ENCODE measurements at places on chromosomes 6 and 20. TPM values are rescaled to one million over a fixed set of nuclear protein-coding genes. Genes with fewer than 3 reads are reported as not detected.

- no peaks in the 10 kb centered on the region for H3K4me1 ChIP-seq
- no peak overlapping the region for H3K4me3 ChIP-seq
- H3K27me3 ChIP-seq = no peaks in the 10 kb centered on the region
- H3K36me3 ChIP-seq = no peaks in the 10 kb centered on the region
- no peak for DNase-seq
These were observed 581.8 kb upstream of the MMS22L start for GRCh38 chr6:97864826-97865225.

GRCh38 chr6:30497714-30498113 is 8.4 kb downstream of the HLA-E start:
- DNase-seq = no peak
- no peak overlapping the region for H3K4me3 ChIP-seq
- H3K4me1 ChIP-seq = peaks cover 35% of the 10 kb centered on the region

DNA sequence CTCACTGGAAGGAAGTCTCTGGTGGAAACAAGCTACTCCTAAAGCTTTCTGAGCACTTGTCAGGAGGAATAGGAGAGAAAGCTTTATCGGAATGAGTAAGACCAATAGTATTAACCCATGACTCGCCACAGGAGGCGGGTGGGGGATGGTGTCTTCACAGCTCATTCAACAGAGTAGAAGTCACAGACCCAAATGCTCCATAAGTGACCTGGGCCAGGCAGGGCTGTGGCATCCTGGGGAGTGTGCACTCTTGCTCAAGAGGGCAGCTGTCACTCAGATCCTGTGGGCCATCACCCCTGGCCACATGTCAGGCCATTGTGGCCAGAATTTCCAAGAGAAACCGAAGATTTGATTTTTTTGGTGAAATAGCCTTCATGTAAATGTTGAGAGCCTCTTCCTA is 116.0 kb downstream of the SYCP2 start:
- no peak for DNase-seq
- H3K36me3 ChIP-seq = no peaks in the 10 kb centered on the region
- no peak overlapping the region for H3K27ac ChIP-seq
- no peak overlapping the region for H3K4me3 ChIP-seq
- peaks cover 13% of the 10 kb centered on the region for H3K27me3 ChIP-seq
- H3K4me1 ChIP-seq = peaks cover 18% of the 10 kb centered on the region

GRCh38 chr6:45880676-45881075 is 135.0 kb downstream of the CLIC5 start:
- H3K36me3 ChIP-seq = no peaks in the 10 kb centered on the region
- H3K4me1 ChIP-seq = peaks cover 12% of the 10 kb centered on the region
- no peaks in the 10 kb centered on the region for H3K27me3 ChIP-seq
- DNase-seq = no peak
- H3K27ac ChIP-seq = peak overlapping the region; percentile 56

DNA sequence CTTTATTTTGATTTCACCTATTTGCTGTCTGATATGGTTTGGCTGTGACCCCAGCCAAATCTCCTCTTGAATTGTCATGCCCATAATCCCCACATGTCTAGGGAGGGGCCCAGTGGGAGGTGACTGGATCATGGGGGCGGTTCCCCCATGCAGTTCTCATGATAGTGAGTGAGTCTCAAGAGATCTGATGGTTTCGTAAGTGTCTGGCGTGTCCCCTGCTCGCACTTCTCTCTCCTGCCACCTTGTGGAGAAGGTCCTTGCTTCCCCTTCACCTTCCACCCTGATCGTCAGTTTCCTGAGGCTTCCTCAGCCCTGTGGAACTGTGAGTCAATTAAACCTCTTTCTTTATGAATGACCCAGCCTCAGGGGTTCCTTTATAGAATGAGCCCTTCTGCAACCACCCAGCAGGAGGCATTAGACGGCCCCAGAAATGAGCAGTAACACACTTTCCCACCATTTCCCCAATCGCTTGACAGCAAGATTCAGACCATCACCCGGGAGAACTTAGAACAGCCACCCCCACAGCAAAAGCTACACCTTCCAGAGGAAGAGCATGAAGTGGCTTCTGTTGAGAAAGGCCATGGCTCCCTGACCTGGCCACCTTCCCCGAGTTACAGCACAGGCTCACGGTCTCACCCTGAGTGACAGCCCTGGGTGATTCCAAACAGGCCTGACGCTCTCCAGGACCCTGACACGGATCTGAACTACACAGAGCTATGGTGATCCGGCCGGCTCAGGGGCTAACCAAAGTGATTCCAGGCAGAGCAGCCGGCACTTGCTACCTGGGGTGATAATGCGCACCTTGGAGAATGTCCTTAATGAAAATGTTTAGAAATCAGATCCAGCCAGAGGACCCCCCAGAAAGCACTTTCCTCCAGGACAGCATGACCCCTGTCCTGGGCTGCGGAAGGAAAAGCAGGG is 131.2 kb upstream of the CDH4 start:
- no peak for DNase-seq
- H3K36me3 ChIP-seq = no peaks in the 10 kb centered on the region
- H3K4me3 ChIP-seq = no peak overlapping the region

DNA sequence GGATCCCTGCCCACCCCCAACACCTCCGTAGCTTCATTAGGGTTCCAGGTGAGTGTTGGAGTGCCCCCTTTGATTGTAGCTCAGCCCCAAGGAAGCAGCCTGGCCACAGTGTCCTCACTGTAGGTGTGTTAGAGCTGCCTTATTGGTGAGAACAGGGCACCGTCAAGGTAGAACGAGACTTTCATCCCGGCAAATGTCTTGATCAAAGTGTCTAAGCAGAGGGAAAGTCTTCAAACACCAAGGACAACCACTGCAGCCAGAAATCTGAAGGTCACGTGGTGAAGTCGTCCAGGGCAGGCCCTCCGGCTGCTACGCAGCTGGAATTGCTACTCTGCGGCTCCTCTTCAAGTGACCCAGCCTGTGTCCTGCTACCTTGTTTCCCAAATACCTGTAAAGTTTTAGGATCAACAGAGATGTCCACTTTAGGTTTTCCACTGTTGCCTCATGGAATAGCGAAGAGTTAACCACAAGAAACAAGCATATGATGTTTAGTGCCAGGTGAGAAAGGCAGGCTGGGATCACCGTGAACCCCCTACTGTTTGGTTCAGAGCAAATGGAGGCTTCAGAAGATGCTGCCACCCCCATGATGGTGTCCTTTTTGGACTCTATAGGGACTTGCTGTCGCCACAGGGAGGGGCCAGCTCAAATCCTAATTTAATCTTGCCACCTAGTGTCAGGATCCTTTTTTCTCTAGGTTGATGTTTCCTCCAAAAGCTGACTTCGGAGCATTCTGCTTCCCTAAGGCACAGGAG is 1.7 kb upstream of the DLL1 start:
- H3K27me3 ChIP-seq = peaks cover 42% of the 10 kb centered on the region
- peak overlapping the region; percentile 76 for H3K4me3 ChIP-seq
- no peaks in the 10 kb centered on the region for H3K36me3 ChIP-seq
- peak overlapping the region; percentile 43 for H3K27ac ChIP-seq

- H3K4me3 ChIP-seq = peak overlapping the region; percentile 45
- no peaks in the 10 kb centered on the region for H3K27me3 ChIP-seq
- H3K36me3 ChIP-seq = no peaks in the 10 kb centered on the region
- DNase-seq = peak; percentile 12
- peaks cover 18% of the 10 kb centered on the region for H3K4me1 ChIP-seq
These were observed 793 bp upstream of the FAM50B start for GRCh38 chr6:3848380-3848779.

GRCh38 chr6:6686748-6687601 is 98.5 kb downstream of the LY86 start:
- H3K36me3 ChIP-seq = no peaks in the 10 kb centered on the region
- peak overlapping the region; percentile 32 for H3K4me3 ChIP-seq
- DNase-seq = peak; percentile 94
- no peaks in the 10 kb centered on the region for H3K27me3 ChIP-seq

GRCh38 chr20:675033-675452 is 559 bp downstream of the SCRT2 start:
- H3K4me3 ChIP-seq = peak overlapping the region; percentile 22
- H3K27ac ChIP-seq = no peak overlapping the region
- DNase-seq = no peak
- H3K4me1 ChIP-seq = peaks cover 17% of the 10 kb centered on the region
- H3K27me3 ChIP-seq = peaks cover 99% of the 10 kb centered on the region

DNA sequence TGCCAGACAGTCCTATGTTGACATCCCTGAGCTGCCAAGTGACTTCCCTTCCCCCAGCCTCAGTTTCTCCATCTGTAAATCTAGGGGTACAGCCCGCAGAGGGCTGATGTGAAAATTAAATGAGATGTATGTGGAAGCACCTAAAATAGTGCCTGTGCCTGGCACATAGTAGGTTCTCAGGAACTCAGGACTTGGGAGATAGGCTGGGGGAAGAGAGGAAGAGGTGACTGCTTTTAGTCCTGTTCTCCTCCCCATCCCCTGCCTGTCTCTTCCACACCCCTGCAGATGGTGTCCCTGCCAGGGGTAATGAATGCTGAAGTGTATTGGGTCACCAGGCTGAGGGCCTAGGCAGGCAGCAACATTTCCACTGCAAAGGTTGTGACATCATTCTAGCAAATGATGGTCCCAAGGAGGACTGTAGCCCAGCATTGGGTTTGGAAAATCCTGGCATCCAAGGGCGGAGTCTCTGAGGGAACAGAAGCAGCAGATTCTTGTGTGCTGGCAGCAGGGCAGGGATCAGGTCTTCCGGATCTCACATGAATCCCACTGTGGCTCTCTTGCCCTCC is 1.8 kb downstream of the SNPH start:
- no peaks in the 10 kb centered on the region for H3K36me3 ChIP-seq
- no peak overlapping the region for H3K4me3 ChIP-seq
- DNase-seq = no peak
- H3K27ac ChIP-seq = no peak overlapping the region

Gene ZSCAN31
- total RNA-seq = 2.8 TPM

Gene PPP1R3D
- 10.5 TPM for total RNA-seq

Gene ILRUN
- total RNA-seq = 65.0 TPM

Gene HLA-G
- total RNA-seq = not detected

Gene DSP
- total RNA-seq = 1,704 TPM

Gene TMC2
- total RNA-seq = not detected
